ENCODE measurements at places on chromosomes 4 and X.

DNA sequence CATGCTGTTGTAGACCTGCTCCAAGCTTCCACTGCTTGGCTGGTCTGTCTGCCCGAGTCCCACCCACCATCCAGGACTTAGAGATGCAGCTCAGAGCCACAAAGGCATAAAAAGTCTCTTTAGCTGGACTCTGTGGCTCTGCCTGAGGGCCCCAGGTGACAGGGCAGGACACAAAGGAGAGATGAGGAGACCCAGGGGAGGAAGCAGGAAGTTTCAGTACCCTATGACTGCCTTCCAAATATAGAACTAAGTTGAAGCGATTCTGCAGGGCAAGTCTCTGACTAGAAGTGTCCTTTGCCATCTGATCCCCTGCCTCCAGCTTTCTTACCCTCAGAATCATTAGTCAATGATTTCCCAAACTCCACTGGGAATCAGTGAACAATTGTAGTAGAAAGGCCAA is 11.2 kb upstream of the CXCR3 start:
- DNase-seq, result no peak

- no peak for DNase-seq
These were observed 435 bp downstream of the DCX start for GRCh38 chrX:111411557-111411956.

- no peak for DNase-seq
These were observed 132.6 kb upstream of the PUDP start for GRCh38 chrX:7280520-7280919.

DNA sequence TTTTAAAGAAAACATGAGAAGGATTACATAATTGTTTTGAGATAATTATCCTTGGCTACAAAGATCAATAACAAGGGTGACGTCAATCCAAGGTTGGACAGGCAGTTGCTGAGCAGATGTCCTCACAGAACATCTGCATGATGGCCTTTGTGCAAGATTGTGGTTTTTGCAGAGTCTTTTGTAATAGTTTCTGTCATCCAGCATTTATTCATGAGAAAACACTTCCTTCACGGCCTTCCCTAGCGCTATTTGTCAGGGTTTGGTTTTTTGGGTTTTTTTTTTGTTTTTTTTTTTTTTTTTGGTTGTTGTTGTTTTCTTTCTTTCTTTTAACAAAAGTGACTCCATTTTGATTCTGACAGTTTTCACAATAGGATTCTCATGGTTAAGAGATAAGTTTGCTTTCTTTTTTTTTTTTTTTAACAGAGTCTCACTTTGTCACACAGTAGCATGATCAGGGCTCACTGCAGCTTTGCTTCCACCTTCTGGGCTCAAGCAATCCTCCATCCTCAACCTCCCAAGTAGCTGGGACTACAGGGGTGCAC is 31.5 kb upstream of the ELF2 start:
- peak; percentile 91 for DNase-seq

- no peak for DNase-seq
These were observed 49.5 kb downstream of the GK start for GRCh38 chrX:30702736-30703135.

DNA sequence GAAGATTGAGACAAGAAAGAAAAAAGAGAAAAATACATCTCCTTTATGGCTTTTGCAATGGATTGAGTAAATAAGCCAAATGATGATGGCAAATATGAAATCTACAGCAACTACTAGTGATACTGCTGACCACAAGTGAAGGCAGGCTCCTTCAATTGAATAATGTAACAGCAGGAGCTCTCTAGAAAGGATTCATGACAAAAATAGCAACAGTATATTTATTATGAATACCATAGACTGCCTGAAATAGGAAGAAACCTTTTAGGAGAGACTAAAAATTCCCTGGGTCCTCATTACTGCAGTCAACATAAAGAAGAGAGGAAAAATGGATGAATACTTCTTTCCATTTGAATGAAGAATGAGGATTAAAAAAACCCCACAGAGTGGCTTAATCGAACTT is 306.8 kb upstream of the ANXA10 start:
- DNase-seq, result no peak

- DNase-seq, result no peak
These were observed 282.1 kb upstream of the EMCN start for GRCh38 chr4:100799761-100800539.

GRCh38 chrX:86383681-86384540 is 235.7 kb downstream of the DACH2 start:
- DNase-seq, result no peak

GRCh38 chr4:122705009-122705408 is 27.5 kb upstream of the BBS12 start:
- no peak for DNase-seq

DNA sequence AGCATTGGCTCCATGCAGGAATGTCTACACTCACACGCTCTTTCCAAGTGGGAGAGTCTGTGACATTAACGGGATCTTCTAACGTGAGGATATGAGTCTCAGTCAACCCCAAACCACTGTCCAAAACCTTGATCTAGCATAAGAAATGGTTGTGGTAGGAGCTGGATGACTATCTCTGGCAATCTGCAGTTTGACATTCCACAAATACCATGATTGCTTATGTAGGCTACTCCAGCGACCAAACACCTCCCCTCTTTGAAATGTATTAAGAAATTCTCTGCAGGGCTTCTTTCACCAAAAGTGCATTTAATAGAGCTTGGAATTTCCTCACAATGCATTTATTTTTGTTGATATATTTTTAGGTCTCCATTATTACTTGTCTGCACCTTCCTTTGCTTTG is 14.1 kb upstream of the STX18 start:
- no peak for DNase-seq

DNA sequence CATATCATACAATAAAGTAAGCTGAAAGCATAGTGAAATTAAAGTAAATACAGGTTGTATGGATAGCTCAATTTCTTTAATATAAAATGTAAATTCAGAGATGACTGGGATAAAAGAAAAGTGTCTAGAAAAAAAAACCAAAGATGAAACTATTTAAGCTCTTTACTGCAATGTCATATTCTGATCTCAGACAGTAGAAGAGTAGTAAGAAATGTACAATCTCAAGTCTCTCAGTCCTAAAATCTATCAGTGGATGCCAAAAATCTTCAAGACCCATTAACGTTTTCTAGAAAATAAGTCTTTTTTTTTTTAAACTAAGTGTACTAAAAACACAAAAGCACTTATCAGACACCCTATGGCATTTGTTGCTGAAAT is 13.8 kb downstream of the MGARP start:
- DNase-seq, result no peak

- no peak for DNase-seq
These were observed 83.9 kb upstream of the RAI2 start for GRCh38 chrX:17944833-17945497.

DNA sequence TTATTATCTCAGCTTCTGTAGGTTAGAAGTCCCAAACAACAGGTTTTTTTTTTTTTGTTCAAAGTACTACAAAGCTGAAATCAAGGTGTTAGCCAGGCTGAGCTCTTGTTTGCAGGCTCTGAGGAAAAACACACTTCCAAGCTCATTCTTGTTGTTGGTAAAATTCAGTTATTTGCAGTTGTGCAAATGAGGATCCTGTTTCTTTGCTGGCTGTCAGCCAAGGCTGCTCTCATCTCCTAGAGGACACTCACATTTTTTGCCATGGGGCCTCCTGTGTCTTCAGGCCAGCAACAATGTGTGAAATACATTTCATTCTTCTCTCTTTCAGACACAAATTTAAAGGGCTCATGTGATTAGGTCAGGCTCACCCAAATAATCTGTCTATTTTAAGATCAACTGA is 60.3 kb upstream of the HSD17B10 start:
- DNase-seq, result peak; percentile 29

DNA sequence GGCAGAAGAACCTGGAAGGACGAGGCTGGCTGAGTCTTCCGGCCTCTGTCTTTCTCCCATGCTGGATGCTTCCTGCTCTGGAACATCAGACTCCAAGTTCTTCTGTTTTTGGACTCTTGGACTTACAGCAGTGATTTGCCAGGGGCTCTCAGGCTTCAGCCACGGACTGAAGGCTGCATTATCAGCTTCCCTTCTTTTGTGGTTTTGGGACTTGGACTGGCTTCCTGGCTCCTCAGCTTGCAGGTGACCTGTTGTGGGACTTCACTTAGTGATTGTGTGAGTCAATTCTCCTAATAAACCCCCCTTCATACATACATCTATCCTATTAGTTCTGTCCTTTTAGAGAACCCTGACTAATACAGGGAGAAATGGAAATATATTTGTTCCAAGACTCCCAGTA is 265.8 kb downstream of the PCDH18 start:
- no peak for DNase-seq

DNA sequence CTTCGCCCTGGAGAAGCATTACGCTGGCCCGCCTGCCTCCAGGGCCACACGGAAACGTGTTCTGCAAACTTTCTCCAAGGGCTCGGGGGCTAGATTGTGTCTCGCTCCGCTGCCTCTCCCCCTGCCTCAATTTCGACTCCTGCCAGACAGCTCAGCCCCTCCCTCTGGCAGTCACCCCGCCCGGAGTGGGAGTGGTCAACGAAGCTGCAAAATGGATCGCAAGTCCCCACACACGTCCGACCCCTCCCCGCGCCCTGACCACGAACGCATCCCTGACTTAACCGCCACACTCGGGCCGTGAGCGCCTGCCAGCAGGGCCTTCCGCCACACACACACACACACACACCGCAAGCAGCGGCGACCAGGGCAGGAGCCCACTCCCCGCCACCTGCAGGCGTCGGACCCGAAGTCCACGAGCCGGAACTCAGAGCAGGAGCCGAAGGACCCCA is 47.0 kb upstream of the NKAP start:
- DNase-seq, result peak; percentile 12

GRCh38 chr4:84480082-84480481 is 19.0 kb downstream of the NKX6-1 start:
- no peak for DNase-seq

DNA sequence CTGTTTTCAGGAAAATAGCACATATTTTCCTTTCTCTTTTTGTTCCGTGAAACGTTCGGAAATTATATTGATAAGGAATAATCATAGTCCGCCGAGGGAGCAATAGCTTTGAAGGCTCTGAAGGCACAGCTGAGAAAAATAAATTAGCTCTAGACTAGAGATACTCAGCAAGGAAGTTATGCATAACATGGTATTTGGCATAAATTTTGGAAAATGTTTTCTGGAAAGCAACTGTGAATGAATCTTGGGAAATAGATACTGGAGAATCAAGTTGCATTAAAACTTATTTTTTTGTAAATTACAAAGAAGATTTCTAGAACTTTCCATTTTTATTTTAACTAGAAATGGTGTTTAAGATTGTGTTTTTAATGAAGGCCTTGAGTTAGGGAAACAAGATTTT is 92.4 kb downstream of the HPRT1 start:
- DNase-seq, result no peak

- DNase-seq, result peak; percentile 34
These were observed 512.5 kb upstream of the SLIT2 start for GRCh38 chr4:19739101-19739651.

DNA sequence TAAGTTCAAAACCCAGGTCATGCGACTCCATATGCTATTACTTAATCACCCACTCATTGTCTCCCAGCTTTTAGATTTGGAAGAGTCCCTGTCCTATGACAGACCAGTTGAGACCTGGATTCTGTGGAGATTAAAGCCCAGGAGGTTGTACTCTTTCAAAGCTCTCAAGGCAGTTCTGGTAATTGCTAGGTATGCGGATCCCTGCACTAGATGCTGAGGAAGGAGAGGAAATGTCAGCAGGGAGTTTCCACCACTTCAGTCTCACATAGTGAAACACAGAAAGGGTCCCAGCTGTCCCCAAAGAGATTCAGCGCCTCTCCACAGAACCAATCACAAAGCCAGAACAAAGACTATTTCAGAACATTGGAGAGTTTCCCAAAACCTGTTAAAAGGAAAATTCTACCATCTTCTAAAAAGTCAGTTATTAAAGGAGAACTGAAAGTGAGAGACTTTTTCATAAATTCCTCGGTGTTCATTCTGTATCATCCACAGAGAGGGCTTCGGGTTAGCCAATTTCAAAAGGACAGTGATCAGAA is 53.4 kb downstream of the IRF2 start:
- no peak for DNase-seq

- DNase-seq, result no peak
These were observed 37.8 kb downstream of the ADD1 start for GRCh38 chr4:2881431-2881830.

GRCh38 chrX:106955004-106955772 is 35.0 kb downstream of the CLDN2 start:
- no peak for DNase-seq

DNA sequence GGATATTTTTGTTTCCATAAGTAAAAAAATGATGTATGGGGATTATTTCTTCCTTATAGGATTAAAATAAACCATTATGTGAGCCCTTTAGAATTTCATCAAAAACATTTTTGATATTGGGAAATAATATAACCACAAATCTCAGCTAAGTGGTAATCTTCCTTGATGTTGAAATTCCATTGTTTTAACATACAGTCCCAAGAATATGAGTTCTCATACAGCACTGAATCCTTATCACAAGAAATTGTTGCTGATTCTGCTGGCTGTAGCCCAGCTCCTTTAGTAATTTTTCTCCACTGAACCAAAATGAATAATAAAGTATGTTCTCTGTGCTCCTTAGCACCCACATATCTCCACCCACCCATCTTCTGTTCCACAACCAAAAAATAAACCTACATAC is 41.9 kb upstream of the FAM47B start:
- no peak for DNase-seq

DNA sequence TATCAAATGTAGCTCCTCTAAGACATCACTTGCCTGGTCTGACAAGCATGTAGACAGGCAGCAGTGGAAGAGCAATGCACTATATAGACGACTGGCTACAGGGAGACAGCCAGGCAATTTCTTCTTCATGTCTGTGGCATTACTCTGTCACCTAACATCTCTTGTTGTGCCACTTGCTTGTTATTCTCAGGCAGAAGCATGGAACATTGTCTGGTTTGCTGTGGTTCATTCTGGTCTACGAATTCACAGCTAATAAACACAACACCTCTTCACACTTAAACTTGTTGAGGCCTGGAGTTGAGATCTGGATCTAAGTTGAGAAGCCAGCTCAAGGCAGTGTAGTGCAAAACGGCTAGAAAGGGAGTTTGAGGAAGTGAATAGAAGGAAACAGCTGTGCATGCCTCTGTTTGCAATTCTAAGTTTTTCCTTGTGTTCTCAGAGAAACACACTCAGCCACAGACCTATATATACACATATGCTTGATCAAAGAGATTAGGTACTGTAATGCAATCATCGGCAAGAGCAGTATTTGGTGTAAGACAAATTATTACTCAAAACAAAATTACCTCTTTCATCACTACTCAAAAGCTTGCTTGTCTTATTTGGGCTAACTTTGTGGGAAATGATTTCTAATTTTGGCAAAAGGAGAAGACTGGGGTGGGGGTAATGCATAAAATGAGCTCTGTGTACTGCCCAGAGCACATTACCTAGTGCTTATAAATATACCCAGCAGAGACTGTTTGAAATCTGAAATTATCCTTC is 243.8 kb downstream of the PPP3CA start:
- DNase-seq, result peak; percentile 98

DNA sequence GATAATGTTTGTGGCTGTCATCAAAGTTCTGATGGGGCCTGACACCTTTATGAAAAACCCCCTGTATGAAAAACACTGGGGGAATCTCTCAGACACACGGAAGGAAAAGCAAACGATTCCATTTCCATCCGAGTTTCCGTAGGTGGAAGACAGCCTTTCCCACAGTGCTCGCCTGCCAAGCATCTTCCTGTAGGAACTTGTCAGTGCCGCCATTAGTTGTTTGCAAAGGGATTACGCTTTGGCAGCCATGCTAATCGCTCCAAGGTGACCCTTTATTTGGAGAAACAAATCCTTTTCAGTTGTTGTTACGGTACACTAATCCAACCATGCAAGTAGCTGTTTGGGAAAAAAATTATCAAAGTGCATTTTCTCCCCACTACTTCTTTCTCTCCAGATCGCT is 44.4 kb upstream of the STOX2 start:
- no peak for DNase-seq

- DNase-seq, result no peak
These were observed 368.1 kb downstream of the EPHA5 start for GRCh38 chr4:65302145-65302544.
